ENCODE measurements at places on chromosomes 16 and 17.

DNA sequence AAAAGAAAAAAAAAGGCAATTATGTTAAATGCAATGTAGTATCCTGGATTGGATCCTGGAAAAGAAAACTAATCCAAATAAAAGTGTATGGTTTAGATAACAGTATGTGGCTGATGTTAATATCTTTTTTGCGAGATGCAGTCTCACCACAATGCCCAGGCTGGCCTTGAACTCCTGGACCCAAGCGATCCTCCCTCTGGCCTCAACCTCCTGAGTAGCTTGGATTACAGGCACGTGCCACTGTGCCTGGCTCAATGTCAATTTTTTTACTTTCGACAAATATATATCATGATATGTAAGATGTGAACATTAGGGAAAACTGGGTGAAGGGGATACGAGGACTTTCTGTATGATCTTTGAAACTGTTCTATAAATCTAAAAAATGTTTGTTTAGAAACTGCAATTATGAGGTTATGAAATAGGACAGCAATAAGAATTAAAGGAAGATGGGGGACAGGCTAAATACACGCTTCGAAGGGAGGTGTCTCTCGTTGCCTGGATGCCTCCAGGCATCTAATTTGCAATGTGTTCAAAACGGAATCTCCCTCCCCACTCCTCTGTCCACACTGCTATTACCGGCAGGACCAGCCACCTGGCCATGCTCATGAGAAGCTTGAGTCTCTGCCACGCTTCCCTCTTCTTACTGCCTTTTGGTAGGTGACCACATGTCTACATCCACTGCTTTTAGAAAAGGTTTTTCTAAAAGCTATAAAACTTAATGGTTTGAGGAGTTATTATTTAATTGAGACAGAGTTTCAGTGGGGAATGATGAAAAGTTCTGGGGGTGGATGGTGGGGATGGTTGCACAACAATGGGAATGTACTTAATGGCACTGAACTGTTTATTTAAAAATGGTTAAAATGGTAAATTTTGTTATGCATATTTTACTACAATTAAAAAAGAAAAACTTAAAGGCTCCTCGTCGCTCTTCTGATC, 15.2 kb downstream of the UBE2O start:
- DNase-seq = no peak

DNA sequence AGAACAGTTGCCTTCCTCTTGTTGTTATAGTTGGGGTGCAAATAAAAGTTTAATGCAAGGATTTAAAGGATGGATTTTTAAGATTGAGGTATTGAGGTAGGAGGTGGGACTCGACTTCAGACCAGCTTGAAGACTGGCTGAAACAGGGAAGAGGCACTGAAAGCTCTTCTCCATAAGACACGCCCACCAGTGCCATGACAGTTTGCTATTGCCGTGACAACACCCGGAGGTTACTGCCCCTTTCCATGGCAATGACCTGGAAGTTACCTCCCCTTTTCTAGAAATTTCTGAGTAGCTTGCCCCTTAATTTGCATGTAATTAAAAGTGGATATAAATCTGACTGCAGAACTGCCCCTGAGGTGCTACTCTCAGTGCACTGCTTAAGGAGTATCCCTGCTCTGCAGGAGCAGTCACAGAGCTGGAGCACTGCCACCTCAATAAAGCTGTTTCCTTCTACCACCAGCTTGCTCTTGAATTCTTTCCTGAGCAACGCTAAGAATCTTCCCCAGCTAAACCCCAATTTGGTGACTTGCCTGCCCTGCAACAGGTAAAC, 122.6 kb downstream of the SHISA6 start:
- DNase-seq = no peak

GRCh38 chr17:5110816-5111215, 862 bp downstream of the ZNF232 start:
- DNase-seq = no peak

- no peak for DNase-seq
Measured at GRCh38 chr16:47574091-47575054, 113.2 kb downstream of the PHKB start.

- no peak for DNase-seq
Measured at GRCh38 chr16:31201582-31202413, 762 bp downstream of the PYCARD start.

- DNase-seq = no peak
Measured at GRCh38 chr16:88192601-88193000, 190.2 kb upstream of the ZNF469 start.

- no peak for DNase-seq
Measured at GRCh38 chr17:67285360-67285759, 40.4 kb upstream of the HELZ start.

GRCh38 chr16:88017587-88018101, 66.4 kb downstream of the BANP start:
- DNase-seq = no peak

DNA sequence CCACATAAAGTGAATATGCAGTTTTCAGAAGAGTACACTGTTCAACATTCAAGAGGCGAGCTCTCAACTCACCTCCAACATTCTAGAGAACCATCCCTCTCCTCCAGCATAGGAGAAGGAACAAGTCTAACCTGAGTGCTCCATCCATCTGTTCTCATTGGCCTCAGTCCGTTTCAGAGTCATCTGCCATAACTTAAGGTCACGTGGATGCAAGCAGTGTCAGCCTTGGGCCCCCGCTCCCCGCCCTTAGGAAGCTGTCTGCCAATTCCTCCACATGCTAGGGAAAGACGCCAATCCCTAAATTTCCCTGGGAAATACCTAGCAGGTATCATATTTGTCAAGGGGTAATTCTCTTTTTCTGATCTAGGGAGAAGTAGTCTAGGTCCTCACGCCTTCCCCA, 21.4 kb downstream of the MARVELD3 start:
- no peak for DNase-seq

- no peak for DNase-seq
Measured at GRCh38 chr17:81518785-81519283, 6.2 kb upstream of the ACTG1 start.

GRCh38 chr16:47858333-47858982, 297.3 kb downstream of the ABCC12 start:
- no peak for DNase-seq

DNA sequence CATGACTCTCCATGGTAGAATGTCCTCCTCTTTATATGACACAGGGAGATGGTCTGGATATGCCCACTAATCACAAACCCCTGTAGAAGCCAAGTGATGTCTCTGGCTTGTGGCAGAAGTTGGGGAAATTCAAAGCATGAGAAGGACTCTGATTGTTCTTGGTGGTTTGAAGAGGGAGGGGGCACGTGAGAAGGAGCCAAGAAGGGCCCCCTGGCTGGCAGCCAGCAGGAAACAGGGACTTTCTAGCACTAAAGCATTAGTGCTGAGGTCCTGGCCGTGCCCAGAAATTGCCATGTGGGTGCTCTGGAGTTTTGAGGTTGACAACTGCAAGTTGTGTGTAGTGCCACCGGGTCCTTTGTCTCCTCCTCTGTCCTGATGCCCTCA, 199.9 kb downstream of the LGALS9B start:
- no peak for DNase-seq

GRCh38 chr16:86575754-86576557, 2.4 kb upstream of the FOXL1 start:
- DNase-seq = peak; percentile 54

DNA sequence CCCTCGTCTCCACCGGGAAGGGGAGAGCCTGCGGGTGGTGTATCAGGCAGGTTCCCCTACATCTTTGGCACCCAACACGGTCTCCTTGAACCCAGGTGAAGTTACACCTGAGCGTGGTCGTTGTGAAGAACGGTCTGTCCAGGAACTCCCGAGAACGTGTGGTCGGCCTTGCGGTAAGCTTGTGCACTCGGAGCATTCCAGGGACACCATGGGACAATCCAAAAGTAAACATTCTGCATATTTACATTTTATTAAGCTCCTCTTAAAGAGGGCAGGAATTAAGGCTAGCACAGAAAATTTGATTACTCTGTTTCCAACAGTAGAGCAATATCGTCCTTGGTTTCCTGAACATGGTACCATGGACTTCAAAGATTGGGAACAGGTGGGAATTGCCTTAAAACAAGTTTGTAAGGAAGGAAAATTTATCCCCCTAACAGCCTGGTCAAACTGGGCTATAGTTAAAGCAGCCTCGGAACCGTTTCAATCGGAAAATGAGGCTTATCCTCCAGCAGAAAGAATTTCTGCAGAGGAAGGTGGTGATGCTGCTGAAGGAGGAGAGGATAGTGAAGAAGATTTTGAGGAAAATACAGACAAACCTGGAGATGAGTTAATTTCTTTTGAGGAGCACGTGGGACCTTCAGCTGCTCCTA, 18.2 kb downstream of the ALOX15B start:
- DNase-seq = no peak

DNA sequence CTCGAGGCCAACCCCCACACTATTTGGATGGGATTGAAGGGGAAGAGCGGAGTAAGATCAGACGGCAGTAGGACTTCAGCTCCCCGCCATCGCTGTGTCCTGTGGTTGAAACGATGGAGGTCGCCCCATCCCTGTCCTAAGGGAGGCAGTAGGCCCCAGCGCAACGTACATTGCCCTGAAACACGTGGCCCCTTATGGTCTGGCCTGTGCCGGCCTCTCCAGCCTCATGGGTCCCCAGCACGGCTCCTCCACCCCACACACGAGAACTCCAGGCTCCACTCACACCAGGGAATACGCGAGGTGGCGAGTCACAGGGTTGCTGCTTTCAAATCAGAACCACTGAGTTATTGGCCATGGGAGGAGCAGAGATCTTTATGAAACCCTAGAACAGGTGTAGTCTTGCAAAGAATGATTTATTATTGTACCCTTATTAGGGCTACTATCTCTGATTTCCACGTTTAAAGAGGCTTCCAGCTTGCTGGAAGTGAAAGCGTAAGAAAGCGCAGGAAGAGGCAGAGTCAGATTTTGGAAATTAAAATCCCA, 669 bp upstream of the DCTPP1 start:
- no peak for DNase-seq

DNA sequence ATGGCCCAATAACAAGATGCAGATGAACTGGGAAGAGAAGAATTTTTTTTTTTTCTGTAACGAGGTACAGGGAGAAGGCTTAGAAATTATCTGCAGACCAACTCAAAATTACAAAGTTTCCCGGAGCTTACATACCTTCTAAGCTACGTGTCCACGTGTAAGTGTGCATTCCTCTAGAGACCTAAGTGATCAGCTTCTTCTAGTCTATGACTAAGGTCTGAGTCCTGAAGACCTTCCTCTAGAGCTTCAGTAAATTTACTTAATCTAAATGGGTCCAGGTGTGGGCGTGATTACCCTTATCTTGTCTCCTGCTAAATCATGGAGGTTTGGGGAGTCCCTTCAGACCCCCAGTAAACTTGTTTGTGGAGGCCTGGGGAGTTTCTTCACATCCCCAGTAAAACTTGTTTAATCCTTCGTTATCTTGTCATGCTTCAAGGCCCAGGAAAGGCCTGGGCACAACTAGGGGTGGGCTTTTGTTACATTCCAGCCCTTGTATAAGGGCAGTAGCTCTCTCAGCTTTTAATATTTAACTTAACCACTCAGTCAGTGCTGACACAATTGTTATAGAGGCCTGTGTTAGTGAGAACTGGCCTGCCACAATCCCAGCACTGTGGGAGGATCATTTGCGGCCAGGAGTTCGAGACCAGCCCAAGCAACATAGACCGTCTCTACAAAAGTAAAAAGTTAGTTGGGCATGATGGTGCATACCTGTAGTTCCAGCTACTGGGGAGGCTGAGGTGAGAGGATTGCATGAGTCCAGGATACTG, 342.3 kb downstream of the SNX29 start:
- no peak for DNase-seq

DNA sequence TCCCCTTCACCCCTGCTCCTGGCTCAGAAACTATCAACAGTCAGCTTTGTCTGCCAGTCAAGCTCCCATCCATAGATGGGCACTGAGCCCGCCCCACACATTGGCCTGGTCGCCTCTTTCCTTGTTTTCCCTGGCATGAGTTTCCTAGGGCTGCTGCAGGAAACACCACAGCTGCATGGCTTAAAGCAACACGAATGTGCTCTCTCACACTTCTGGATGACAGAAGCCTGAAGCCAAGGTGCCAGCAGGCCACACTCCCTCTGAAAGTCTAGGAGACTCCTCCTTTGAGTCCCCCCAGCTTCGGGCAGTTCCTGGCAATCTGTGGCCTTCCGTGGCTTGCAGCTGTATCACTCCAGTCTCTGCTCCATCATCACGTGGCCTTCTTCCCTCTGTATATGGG, 69.9 kb downstream of the TBC1D16 start:
- no peak for DNase-seq

GRCh38 chr16:53756275-53756996, 52.5 kb downstream of the FTO start:
- no peak for DNase-seq

- no peak for DNase-seq
Measured at GRCh38 chr16:14325502-14326401, 254.6 kb downstream of the MRTFB start.
